Putamen (tissue), 1 donor: ENCODE measurements at places on chromosomes 13 and 19.

DNA sequence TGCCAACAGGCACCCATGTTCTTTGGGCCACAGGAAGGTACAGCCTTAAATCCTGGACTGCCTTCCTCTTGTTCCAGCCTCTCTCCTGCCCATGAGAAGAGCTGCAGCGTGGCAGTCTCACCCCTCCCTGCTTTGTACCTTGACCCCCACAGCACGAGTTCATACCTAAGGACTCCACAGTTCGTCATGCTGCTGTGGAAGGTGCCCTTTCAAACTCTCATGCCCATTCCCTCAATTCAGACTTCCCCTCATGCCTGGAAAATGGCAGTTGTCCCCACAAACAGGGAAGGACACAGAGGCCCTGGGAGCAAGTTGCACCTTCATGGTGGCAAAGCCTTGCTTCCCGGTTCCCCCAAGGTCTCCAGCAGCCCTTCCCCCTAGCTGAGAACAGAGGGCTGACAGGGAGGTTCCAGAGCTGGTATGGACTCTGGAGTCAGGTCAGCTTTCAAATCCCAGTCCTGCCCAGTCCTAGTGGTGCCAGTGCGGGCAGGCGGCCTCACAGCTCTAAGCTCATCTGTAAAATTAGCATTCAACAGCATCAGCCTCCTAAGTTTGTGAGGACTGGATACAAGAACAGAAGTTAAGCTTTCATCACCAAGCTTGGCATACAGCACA is 8.6 kb downstream of the GSK3A start:
- no peak for DNase-seq

- DNase-seq, result no peak
Observed at GRCh38 chr13:66644855-66645460, 585.2 kb downstream of the PCDH9 start.

GRCh38 chr13:59879281-59879680 is 284.4 kb downstream of the DIAPH3 start:
- no peak for DNase-seq

- no peak for DNase-seq
Observed at GRCh38 chr19:18397242-18398202, at the start of gene LRRC25. LRRC25 (minus strand) TSS chr19:18397622; CDS start chr19:18396963, 659 bp downstream.

DNA sequence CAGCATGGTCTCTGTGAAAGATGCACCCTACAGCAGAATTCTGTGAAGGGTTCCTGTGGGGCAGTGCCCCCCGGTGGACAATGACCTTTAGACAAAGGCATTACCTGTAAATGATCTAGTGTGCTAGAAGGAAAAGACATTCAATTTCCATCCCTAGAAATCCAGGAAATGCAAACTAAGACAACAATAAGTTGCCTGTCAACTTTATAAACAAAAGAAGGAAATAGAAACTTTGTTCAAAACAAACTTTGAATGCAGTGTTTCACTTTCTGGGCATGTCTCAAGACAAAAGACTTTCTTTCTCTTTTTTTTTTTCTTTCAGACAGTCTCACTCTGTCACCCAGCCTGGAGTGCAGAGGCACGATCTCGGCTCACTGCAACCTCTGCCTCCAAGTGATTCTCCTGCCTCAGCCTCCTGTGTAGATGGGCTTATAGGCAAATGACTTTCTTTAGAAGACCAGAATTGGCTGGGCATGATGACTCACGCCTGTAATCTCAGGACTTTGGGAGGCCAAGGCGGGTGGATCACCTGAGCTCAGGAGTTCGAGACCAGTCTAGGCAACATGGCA is 15.5 kb downstream of the TEX101 start:
- DNase-seq, result no peak

GRCh38 chr13:64377606-64378005 is 2852.5 kb downstream of the PCDH9 start:
- DNase-seq, result no peak

GRCh38 chr13:23656637-23657371 is 86.6 kb downstream of the TNFRSF19 start:
- DNase-seq, result no peak
